ENCODE measurements at places on chromosomes 2 and 18. TPM values are rescaled to one million over a fixed set of nuclear protein-coding genes. Genes with fewer than 3 reads are reported as not detected.

- DNase-seq = no peak
Measured at GRCh38 chr2:85251070-85251616, 76.6 kb downstream of the TGOLN2 start.

GRCh38 chr2:64646007-64646880 is 7.5 kb downstream of the SERTAD2 start:
- peak; percentile 97 for DNase-seq

DNA sequence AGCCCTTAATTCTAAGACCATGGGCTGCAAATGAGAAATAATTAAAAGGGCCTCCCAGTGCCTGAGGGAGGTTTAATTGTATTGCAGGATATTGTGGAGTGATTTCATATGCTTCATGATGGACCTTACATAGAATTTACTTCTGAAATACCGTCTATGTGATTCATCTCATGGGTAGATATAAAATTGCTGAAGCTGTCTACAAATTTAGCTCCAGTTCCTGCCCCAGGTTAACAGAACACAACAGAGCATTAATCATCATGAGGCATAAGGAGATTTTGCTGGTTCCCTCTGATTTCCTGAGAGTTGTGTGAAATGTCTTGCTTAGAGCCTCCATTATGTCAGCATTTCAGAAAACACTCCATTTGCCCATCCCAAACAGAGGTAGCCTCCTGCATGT is 770 bp downstream of the UPP2 start:
- DNase-seq = no peak

GRCh38 chr2:53104263-53104662 is 663.3 kb upstream of the CHAC2 start:
- no peak for DNase-seq

DNA sequence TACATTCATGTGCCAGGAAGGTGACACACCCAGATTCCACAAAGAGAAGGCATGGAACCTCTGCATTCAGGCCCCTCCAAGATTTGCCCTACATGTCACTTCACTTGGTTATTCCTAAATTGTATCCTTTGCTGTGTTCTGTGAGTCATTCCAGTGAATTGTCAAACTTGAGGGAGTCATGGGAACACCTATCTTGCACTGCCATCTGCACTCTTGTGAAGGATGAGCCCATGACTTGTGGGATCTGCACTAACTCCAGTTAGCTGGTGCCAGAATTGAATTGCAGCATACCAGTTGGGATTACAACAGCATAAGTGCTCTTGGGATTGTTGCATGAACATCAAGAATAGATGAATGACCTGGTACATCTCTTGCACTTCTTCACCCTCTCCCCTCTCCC is 1288.0 kb upstream of the ZEB2 start:
- DNase-seq = no peak

DNA sequence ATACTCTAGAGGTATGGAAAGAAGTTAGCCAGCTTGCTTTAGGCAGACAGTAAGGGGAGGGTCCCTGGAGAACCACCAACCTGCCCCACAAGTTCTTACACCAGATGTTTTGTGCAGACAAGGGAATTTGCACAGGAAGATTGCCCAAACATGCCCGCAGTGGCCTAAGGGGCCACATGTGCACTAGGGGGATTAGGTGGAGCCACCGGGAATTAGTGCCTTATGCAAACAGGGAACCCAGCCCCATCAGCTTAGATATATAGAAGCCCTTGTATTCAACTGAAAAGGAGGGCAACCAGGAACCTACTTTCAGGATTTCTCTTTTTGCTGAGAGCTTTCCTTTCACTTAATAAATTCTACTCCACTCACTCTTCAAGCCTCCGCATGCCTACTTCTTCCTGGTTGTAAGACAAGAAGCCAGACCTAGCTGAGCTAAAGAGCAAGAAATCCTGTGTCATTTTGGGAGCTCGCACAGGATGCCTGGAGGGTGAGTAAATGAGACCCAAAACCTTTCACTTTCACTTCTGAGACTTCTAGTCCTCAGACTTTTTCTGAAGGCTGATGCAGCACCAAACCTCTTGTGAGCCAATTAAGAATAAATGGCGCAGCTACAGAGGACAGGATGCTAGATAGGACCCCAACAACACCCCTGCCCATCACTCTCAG is 146.3 kb downstream of the GCA start:
- no peak for DNase-seq

DNA sequence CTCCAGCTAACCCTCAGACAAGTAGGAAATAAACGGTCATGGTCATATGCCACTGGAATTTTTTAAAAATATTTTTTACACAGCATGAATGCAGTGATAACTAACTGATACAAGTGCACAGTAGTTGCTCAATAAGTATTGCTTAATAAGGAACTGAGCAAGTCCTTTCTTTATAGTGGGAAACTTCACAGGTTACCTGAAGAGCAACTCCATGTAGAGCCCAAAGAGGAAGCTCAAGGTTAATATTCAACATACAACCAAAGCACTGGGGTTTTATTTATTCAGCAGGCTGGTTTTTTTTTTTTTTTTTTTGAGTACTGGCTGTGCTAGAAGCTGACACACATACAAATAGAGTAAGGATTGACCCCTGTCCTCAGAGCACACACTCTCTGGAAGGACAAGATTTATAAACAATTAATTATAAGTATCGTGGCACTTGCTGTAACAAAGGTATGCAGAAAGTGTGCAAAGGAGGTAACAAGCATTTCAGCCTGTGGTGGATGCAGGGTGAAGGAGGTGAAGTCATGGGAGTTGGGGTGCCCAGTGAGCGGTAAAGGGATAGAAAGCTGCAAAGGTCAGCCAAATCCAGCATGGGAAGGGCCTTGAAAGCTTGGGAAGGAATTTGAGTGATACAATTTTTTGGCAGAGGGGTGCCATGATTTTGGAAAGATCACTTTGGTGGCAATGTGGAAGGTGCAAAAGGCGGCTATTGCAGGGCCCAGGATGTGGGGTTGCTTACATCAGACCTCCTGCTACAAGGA is 52.7 kb downstream of the ATOH8 start:
- no peak for DNase-seq

- no peak for DNase-seq
Measured at GRCh38 chr2:208407667-208408066, 1.1 kb downstream of the PTH2R start.

GRCh38 chr18:56246916-56247315 is 391.5 kb downstream of the TXNL1 start:
- no peak for DNase-seq

DNA sequence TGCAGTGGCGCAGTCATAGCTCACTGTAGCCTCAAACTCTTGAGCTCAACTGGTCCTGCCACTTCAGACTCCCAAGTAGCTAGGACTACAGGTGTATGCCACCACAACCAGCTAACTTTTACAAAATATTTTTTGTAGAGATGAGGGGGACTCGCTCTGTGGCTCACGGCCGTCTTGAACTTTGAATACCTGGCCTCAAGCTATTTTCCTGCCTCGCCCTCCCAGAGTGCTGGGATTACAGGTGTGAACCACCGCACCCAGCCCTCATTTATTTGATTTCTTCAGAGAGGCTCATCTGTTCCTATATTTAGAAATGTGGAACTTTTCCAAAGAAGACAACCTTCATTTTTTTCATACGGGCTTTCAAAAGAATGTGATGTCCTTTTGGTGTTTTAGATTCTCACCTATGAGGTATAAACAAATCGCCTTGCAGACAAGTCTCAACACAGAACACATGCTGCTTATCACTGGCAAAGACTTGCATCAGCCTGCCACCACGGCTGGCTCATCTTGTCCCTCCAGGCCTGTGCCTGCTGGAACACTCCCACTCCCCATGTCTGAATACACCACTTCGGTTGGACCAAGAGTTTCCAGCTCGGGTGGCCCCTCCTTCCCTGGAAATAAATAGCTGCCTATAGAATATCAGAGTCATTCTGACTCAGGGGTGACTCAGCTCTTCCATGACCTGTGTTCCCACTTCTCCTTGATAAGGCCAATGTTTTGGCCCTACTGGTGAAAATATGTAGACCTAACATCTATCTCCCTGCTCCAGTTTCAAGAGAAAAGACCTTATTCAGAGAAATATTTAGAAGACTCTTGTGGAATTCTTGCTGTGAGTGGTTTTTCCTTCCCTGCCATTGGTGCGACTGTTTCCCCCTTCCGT is 202.6 kb downstream of the TGIF1 start:
- no peak for DNase-seq

DNA sequence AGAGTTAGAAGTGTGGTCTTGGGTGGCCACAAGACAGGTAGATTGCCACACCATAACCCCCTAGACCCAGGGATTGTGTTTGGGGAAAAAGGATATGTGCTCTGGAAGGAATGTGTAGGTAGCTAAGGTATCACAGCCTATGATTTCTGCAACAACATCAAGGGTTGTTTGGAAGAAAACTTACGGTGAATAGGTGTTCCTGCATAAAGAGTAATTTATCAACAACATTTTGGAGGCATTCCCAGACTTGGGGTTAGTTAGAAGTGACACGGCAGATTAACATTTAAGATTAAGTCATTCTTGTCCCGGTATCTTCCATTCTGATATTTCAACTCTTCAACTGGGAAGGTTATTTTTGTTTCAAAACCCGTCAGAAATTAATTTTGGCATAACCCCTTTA is 65.5 kb downstream of the SPP2 start:
- DNase-seq = no peak

DNA sequence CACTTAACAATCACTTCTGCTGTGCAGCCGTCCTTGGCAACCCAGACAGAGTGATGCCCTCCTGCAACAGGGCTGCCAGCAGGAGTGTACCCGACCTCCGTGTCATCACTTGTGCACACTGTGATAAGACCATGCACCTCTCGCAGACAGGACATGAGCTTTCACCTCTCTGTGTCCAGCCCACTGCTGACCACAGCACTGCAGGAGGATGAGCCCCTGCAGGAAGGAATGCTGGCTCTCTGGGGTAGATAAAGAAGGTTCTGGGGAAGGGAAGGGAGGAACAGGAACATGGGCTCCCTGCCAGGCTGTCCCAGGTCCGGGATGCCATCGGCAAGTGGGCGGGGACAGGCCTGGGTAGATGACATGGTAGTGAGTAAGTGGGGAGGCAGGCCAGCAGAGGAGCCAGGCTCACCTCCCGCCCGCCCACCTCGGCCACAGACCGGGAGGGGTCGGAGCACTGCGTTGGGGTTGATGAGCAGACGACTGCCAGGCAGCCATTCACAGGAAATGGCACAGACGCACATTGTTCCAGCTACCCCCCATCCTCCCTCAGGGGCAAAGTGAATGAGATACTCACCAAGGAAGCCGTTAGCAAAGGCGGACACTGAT is 18.6 kb upstream of the COL6A3 start:
- DNase-seq = no peak

DNA sequence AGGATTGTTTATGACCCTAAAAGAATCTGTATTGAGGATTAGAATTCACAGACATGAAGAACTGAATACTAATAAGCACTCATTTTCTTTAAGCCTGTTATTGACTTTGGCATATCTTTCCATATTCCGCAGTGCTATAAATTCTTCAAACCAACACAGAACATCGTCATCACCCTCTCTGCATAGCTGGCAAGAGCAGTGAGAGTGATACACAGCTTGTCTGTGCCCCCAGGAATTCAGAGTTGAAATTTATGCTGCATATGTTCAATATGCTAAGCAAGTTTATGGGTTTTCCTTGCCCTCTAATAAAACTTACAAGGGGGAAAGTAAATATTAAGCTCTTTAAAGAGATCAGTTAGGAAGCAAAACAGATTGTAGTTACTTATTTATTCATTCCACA is 32.7 kb downstream of the CTLA4 start:
- no peak for DNase-seq

GRCh38 chr18:13465476-13465875 is 246.9 kb downstream of the LDLRAD4 start:
- DNase-seq = no peak

DNA sequence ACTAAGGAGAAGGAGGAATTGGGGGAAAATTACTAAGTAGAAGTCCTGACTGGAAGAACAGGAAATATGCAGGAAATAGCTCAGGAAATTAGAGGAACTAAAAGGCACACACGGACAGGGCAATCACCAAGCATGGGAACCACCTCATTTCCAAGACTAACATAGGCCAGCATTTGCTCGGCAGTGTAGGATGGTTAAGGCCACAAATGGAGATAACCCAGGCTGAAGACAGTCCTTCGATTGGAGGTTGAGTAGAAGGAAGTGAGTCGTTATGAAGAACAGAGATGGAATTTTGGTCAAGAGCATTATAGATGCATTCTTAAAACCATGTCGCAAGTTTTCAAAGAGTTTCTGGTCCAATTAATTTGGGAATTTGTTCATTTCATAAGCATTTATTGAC is 401.4 kb downstream of the ALK start:
- DNase-seq = no peak

DNA sequence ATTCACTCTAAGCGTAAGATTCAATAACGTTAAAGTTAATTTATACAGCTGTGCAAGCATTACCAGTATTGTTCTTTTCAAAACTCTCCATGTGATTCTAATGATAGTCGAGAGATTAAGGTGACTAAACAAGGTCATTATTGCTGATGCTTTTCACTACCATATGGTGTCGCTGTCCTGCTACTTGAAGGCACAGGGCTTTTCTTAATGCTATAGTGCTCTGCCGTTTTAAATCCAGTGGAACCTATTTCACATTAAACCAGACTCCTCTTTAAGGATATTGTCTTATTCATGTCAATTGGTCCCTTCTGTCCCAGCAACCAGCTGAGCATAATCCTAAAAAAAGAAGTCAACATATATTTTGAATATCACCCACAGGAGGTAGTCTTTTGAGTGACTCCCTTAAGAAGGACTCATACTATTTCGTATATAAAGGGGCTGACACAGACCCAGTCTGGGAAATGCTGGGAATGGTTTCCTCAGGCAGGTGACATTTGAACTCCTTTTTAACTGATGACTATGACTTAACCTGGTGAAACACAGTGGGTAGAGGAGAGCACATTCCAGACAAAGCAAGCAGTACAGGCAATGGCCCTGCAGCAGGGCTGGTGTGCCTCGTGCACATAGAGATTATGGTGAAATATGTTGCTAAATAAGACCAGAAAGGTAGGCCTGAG is 53.9 kb upstream of the CYTIP start:
- no peak for DNase-seq

The FABP1 gene
- not detected for total RNA-seq

The STK39 gene
- 32.5 TPM for total RNA-seq

The CROCC2 gene
- total RNA-seq = not detected

The SCN3A gene
- 1.8 TPM for total RNA-seq

The HOXD1 gene
- 0.34 TPM for total RNA-seq

The TUBA3D gene
- total RNA-seq = not detected

The DSEL gene
- 9.1 TPM for total RNA-seq

The ANKAR gene
- total RNA-seq = 19.1 TPM

The TMEM200C gene
- total RNA-seq = under 0.01 TPM
